ENCODE measurements at places on chromosomes 6 and 20. TPM values are rescaled to one million over a fixed set of nuclear protein-coding genes. Genes with fewer than 3 reads are reported as not detected.

The NHSL1 gene
- 22.7 TPM for total RNA-seq

The SNX21 gene
- 32.5 TPM for total RNA-seq

The EYS gene
- total RNA-seq, result 0.32 TPM

The BANF2 gene
- total RNA-seq, result not detected

The SLC13A3 gene
- 0.32 TPM for total RNA-seq

The SRPK1 gene
- total RNA-seq, result 96.5 TPM

The SASH1 gene
- 77.6 TPM for total RNA-seq

The PMEPA1 gene
- total RNA-seq, result 19.2 TPM

The MSH5 gene
- 7.1 TPM for total RNA-seq

The KHDC3L gene
- total RNA-seq, result not detected

The NR2E1 gene
- not detected for total RNA-seq

The TFAP2A gene
- 0.32 TPM for total RNA-seq

The WRNIP1 gene
- total RNA-seq, result 75.4 TPM

The MUCL3 gene
- not detected for total RNA-seq

The SIRT5 gene
- total RNA-seq, result 11.1 TPM

The IL17F gene
- total RNA-seq, result not detected

The SALL4 gene
- total RNA-seq, result 0.46 TPM

The HLA-DQB2 gene
- not detected for total RNA-seq

The TRIM40 gene
- not detected for total RNA-seq

The TEAD3 gene
- total RNA-seq, result 0.61 TPM

The DYNLRB1 gene
- total RNA-seq, result 14.9 TPM

The LKAAEAR1 gene
- total RNA-seq, result 0.97 TPM

The KCNK16 gene
- total RNA-seq, result not detected

The SYCP2L gene
- total RNA-seq, result not detected

The TMC2 gene
- total RNA-seq, result not detected

The CDC5L gene
- 22.7 TPM for total RNA-seq

The C6orf141 gene
- 2.7 TPM for total RNA-seq

The SNRPB gene
- 481 TPM for total RNA-seq

The DEF6 gene
- under 0.01 TPM for total RNA-seq

The ITPA gene
- total RNA-seq, result 53.3 TPM

The SNRPB2 gene
- total RNA-seq, result 56.8 TPM

The LRRC73 gene
- total RNA-seq, result 0.32 TPM

The RNF144B gene
- total RNA-seq, result 269 TPM

The ZC2HC1B gene
- not detected for total RNA-seq

The NKX2-2 gene
- not detected for total RNA-seq

The TSBP1 gene
- not detected for total RNA-seq

The GJA10 gene
- not detected for total RNA-seq

The HNF4A gene
- total RNA-seq, result not detected

The GPR63 gene
- not detected for total RNA-seq

The SIRPD gene
- total RNA-seq, result not detected

The C20orf202 gene
- not detected for total RNA-seq

The BLTP3A gene
- total RNA-seq, result 7.3 TPM

The KHDRBS2 gene
- total RNA-seq, result not detected

The MARCKS gene
- total RNA-seq, result 150 TPM

The LRP11 gene
- 24.7 TPM for total RNA-seq

The KCNQ5 gene
- total RNA-seq, result not detected

The NNAT gene
- total RNA-seq, result under 0.01 TPM

The ABCC10 gene
- total RNA-seq, result 14.3 TPM

The MYLK2 gene
- 0.32 TPM for total RNA-seq

The FAXC gene
- 2.6 TPM for total RNA-seq

Data from epithelial cell of umbilical artery (primary cell).